ENCODE measurements at places on chromosomes 2 and 18.

DNA sequence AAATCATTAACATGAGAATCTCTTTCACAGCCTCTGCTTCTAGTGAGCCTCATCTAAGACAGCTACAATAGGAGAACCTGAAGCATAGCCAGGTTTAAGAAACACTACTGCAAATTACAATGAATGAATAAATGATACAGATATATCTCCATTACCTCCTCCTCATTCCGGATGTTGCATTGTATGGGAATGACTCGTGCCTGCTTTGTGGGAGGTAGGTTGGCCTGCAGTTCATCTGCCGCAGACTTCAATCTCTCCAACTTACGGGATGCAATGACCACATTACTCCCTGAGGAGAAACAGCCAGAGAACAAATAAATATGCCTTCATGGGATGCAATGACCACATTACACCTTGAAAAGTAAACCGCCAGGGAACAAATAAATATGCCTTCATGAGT lies 15.4 kb downstream of the PECR start:
- DNase-seq: no peak

GRCh38 chr2:216003876-216004696 lies 9.3 kb downstream of the MREG start:
- DNase-seq: no peak

- DNase-seq: no peak
Observed at GRCh38 chr2:220969348-220969747, 602.8 kb downstream of the EPHA4 start.

- peak; percentile 51 for DNase-seq
Observed at GRCh38 chr2:50746526-50746925, 285.4 kb downstream of the NRXN1 start.

DNA sequence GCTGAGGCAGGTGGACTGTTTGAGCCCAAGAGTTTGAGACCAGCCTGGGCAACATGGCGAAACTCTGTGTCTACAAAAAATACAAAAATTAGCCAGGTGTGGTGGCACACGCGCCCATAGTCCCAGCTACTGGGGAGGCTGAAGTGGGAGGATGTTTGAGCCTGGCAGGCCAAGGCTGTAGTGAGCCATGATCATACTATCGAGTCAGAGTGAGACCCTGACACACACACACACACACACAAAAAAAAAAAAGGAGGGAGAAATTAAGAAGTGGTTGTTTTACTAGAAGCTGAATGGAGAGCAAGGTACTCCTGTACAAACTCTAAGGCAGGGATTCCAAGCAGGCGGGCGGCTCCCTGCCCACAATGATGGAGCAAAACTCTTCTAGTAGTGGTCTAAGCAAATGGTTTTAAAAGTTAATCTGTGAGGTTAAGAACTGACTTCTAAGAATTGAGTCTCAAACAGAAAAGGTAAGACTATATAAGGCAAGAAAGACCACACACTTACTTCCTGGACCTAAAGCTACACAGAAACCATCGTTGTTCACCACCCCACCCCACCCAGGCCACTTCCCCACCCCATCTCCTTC lies 2.6 kb downstream of the ANKRD44 start:
- DNase-seq: no peak
